ENCODE measurements at places on chromosomes 16 and 17. TPM values are rescaled to one million over a fixed set of nuclear protein-coding genes. Genes with fewer than 3 reads are reported as not detected.

DNA sequence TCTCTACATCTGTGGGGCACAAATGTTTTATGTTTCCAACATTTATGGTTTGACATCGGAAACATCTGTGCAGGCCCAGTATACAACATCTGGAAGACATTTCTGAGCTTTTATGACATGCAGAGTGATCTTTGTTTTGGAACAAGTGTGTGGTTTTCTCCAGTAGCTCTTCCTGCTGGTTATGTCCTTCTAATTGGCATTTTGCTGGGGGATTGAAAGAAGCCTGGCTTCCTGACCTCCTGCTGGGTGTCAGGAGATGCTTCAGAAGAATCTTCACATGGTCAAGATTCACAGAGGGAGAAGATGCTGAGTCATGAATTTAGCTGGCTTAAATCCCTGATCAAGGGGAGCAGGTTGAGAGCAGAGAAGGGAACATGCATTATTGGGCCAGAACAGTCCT lies 279.5 kb upstream of the MYOCD start:
- no peak overlapping the region for H3K4me3 ChIP-seq
- peak; percentile 32 for DNase-seq
- H3K27ac ChIP-seq: no peak overlapping the region
- H3K4me1 ChIP-seq: peaks cover 4% of the 10 kb centered on the region

DNA sequence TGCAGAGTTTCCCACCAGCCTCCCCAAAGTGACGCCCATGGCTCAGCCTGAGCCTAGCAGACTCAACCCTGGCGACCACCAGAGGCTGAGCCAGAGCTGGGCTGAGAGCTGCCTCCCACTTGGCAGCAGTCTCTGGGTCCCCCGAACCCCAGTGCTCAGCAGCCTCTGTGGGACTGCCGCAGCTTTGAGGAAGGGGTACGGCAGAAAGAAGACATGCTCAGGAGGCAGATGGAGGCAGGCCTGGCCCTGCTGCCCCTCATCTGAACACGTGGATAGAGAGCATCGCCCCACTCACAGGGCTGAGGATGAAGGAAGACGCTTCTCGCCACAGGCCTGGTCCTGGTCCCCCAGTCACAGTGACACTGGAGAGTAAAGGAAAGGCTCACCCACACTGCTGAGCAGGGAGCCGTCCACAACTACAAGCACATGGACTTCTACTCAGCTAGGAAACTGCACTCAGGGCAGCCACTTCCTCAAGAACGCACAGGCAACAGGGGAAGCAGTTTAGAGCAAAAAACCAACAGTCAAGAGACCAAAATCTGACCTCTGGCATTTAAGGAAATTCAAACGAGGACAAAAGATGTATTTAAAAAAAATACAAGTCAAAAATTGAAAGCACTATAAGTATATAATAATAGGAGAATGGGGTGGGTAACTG lies 45.2 kb upstream of the GSG1L start:
- DNase-seq: no peak
- H3K27ac ChIP-seq: no peak overlapping the region
- no peaks in the 10 kb centered on the region for H3K4me1 ChIP-seq
- peaks cover 67% of the 10 kb centered on the region for H3K36me3 ChIP-seq
- no peaks in the 10 kb centered on the region for H3K27me3 ChIP-seq

DNA sequence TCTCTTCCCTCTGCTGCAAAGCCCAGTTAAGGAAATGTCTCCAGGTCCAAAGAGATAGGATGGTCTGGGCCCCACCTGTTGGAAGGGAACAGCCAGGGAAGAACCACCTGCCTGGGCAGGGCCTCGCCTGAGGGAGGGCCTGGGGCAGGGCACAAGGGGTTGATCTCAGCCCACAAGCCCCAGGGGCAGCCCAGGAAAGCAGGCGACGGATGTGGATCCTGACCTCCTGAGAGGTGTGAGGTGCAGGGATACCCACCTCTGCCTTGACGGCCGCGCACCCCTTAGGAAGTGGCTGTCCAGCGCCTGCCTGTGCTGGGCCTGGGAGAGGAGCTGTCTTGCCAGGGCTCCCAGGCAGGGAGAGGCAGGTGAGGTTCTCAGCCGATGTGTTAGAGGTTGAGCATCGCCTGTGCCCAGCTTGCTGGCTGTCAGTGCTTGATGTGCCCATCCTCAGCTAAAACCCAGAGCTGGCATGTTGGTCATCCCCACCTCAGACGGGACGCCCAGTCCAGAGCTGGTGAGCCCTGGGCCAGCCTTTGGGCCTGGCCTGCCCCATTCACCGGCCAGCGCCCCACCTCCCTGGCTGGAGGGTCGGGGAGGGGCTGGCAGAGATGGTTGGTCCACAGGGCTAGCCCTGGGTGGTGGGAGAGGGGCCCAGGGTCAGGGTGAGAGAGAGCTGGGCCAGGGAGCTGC lies 434 bp downstream of the CEMP1 start:
- H3K36me3 ChIP-seq: peaks cover 14% of the 10 kb centered on the region
- H3K4me1 ChIP-seq: peaks cover 12% of the 10 kb centered on the region
- DNase-seq: no peak
- H3K4me3 ChIP-seq: no peak overlapping the region

- no peak for DNase-seq
- H3K4me3 ChIP-seq: no peak overlapping the region
Measured at GRCh38 chr16:15885560-15886001, 2.8 kb downstream of the CEP20 start.

DNA sequence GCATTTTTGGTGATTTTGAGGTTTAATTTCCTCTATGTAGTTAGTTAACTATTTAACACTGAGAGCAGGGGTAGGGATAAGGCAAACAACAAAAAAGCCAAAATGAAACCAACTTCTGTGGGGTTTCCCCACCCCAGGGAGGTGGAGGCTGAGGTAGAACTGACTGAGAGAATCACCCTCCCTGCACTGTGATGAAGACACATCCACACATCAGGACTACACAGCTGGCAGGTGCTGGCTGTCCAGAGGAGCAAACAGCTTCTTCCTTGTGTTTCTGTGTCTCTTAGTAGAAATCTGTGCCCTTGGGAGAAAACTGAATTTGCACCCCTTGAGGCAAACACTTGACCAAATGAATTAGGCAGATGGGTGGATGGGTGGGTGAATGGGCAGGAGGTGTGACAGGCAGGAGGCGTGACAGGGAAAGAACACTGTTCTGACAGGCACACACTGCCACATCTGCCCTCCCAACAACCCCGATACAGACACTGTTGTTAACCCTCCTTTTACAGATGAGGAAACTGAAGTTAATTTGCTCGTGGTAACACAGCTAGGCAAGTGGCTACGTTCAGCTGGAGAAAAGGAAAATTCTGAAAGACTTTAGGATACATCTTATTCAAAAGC lies 62.9 kb upstream of the AMZ2 start:
- DNase-seq: no peak
- no peak overlapping the region for H3K27ac ChIP-seq
- peaks cover 2% of the 10 kb centered on the region for H3K27me3 ChIP-seq
- no peaks in the 10 kb centered on the region for H3K36me3 ChIP-seq
- H3K4me3 ChIP-seq: no peak overlapping the region

- no peaks in the 10 kb centered on the region for H3K27me3 ChIP-seq
- peak; percentile 87 for DNase-seq
- no peak overlapping the region for H3K4me3 ChIP-seq
Measured at GRCh38 chr16:85286066-85286831, 174.0 kb upstream of the CIBAR2 start.

DNA sequence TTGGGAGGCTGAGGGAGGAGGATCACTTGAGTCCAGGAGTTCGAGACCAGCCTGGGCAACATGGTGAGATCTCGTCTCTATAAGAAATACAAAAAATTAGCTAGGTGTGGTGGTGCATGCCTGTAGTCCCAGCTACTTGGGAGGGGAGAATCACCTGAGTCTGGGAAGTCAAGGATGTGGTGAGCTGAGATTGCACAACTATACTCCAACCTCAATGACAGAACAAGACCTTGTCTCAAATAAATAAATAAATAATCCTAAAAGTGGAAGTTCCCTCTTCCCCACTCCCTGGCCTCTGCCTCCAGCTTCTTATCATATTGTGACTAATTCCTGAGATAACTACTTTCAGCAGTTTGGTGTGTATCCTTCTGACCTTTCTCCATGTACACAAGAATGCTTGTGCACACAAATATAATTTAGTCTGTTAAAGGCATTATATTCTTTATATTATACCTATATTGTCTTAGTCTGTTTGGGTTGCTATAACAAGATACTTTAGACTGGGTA lies 23.5 kb upstream of the DNAJA2 start:
- H3K4me3 ChIP-seq: no peak overlapping the region
- no peak for DNase-seq
- no peak overlapping the region for H3K27ac ChIP-seq

GRCh38 chr16:81797443-81797842 lies 18.4 kb downstream of the PLCG2 start:
- H3K36me3 ChIP-seq: no peaks in the 10 kb centered on the region
- no peaks in the 10 kb centered on the region for H3K4me1 ChIP-seq
- DNase-seq: no peak
- H3K27me3 ChIP-seq: no peaks in the 10 kb centered on the region

GRCh38 chr17:72683506-72684404 lies 408.7 kb downstream of the SLC39A11 start:
- H3K27me3 ChIP-seq: no peaks in the 10 kb centered on the region
- no peaks in the 10 kb centered on the region for H3K36me3 ChIP-seq
- H3K4me1 ChIP-seq: peaks cover 4% of the 10 kb centered on the region
- DNase-seq: no peak
- peak overlapping the region; percentile 61 for H3K27ac ChIP-seq

The NPIPA5 gene
- 8.3 TPM for total RNA-seq

The KCNAB3 gene
- 1.3 TPM for total RNA-seq

The KRT33B gene
- total RNA-seq: not detected

The FAM234A gene
- 67.1 TPM for total RNA-seq
